ENCODE measurements at places on chromosomes 1 and 21.

DNA sequence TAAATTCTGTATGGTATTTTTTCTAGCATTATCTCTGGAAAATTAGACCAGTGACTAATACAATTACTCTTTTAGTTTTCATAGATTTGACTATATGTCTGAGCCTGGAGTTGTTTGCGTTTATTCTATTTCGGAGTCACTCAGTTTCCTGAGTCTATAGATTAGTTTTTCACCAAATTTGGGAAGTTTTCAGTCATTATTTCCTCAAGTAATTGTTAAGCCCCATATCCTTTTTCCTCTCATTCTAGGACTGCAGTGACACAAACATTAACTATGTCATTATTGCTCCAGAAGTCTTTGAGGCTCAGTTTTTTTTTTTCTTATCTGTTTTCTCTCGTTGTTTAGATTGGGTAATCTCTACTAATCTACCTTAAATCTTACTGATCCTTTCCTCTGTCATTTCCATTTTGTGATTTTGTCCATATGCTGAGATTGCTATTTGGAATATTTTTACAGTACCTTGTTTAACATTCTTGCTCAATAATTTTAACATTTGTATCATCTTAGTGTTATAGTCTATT is 886.2 kb downstream of the LTN1 start:
- DNase-seq, result no peak

GRCh38 chr1:88488237-88488636 is 195.8 kb upstream of the PKN2 start:
- no peak for DNase-seq

DNA sequence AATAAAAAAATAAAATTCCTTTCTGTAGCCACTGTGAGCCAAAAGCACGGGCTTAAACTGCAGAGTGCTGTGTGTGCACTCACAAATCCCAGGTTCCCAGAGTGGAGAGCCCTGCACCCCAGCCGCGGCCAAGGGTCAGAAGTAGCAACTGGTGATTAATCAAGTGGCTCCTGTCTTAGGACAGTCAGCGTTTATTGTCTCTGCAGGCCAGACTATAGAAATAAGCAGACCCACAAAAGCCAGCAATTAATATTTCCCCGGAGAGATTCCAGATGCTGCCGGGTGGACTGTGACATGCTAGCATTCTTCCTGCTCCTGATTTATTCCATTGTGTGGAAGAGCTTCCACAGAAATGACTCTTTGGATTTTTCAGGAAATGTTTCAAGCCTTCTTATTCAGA is 412.2 kb downstream of the KIF26B start:
- no peak for DNase-seq

DNA sequence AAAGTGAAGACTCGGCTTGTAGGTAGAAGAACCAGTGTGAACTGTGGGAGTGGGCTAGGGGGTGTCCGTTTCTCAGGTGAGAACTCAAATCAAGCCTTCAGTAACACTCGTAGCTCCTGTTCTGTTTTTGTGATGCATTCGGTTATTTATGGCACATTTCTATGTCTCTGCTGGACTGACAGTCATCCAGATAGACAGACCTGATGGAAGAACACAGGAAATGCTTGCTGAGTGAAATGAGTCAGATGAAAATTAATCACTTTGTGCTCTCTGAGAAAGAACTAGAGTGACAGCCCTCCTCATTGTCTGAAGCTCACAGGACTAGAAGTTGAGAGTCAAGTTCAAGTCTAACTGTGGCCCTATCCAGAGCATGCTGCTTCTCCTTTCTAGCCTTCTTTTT is 360.1 kb upstream of the PLXNA2 start:
- DNase-seq, result no peak

DNA sequence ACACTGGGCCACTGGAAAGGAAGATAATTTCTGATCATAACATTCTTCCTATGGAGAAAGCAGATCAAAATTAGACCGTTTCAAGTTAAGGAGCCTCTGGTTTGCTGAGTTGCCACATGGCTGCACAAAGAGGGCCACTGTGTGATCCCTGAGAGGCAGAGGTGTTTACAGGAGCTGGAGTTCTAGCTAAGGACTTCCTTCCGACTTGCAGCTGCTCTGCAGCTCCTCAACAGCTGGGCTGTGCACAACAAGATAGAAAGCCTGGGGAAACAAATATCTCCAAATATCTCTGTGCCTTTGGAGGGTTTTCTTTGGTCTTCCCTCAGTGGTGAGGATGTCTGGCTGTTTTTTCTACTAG is 26.8 kb downstream of the GADD45A start:
- DNase-seq, result peak; percentile 50

- no peak for DNase-seq
These were observed 38.1 kb downstream of the RGS2 start for GRCh38 chr1:192846950-192847349.

DNA sequence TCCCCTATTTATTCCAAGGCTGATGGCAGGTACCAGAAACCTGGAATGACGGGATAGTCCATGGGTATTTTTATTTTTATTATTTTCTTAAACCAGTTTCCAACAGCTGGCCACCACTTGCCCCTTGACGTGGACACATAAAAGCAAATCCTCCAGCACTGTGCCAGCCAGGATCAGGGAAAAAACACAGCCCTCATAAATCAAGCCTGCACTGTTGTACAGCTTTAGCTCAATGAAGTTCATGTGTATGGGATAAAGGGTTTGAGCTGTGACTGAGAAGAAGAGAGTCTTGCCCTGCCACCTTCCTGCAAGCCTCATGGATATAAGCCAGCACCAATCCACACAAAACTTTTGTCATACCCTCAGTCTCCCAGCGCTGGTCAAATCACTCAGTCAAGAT is 303.8 kb upstream of the SPAG17 start:
- DNase-seq, result no peak

- no peak for DNase-seq
These were observed 5.7 kb upstream of the FYB2 start for GRCh38 chr1:56824938-56825337.

GRCh38 chr1:81430955-81431623 is 369.6 kb upstream of the ADGRL2 start:
- no peak for DNase-seq

DNA sequence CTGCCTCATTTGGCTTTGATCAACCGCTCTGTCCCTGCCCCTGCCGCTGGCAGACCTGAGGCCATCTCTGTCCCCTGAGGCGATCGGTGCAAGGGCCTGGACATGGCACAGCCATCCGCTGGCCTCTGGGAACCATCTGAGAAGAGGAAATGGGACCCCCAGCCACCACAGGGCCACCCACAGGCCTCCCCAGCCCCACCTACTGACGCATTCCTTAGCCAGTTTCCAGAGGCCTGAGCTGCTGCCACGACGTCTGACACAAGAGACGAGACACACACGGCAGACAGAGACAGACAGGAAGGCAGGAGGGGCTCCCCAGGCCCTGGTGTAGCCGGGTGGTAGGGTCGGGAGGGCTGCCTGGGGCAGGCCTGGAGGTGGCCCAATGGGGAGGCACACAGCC is 37.3 kb upstream of the EDN2 start:
- DNase-seq, result no peak

DNA sequence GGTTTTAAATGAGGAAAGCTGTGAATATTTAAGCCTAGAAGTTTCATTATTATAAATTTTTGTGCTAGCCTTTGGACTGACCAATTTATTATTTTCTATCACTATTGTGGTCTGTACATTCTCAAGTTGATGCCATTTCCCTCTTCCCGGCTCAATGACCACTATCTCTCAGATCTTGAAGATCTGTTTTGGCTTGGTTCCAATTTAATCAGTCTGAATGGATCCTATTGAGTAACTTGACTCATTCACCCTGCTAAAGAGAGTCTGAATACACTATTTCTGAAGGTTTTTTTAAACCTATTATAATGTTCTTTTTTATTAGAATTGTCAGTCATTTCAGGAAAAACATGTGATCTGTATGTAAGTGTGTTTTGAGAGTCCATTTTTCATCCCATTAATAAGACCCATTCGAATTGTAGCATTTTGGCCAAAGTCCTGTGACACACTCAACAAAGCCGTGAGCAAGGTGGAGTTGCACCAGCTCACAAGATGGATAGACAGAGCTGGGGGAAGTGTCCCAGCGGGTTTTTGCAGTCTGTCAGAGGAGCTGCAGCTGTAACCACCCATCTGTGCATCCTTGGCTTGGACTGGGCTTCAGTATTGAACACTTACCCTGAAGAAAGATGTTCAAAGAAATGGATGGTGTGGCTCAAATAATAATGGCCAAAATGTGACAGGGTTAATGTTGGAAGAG is 145.6 kb downstream of the NFIA start:
- no peak for DNase-seq

GRCh38 chr1:245036102-245036501 is 118.7 kb upstream of the KIF26B start:
- no peak for DNase-seq

DNA sequence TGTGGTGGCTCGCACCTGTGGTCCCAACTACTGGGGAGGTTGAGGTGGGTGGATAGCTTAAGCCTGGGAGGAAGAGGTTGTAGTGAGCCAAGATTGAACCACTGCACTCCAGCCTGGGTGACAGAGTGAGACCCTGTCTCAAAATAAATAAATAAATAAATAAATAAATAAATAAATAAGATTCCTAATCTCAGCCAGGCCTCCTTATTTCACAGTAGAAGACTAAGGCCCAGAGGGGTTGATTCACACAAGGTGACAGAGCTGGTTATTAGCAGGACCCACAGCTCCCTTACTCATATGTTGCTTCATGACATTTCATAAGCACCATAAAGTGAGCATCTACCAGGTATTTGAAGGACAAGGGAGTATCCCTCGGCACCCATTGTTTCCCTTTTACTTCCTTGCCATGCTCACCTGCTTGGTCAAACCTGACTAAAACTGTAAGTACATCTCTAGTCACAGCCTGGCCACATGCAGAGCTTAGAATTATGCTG is 32.7 kb downstream of the ALG14 start:
- DNase-seq, result no peak

- no peak for DNase-seq
These were observed 400.7 kb upstream of the DAB1 start for GRCh38 chr1:57824535-57824934.

GRCh38 chr1:67839826-67840225 is 6.6 kb upstream of the GNG12 start:
- no peak for DNase-seq

- DNase-seq, result peak; percentile 48
These were observed 662.5 kb upstream of the USP24 start for GRCh38 chr1:55877437-55878232.

DNA sequence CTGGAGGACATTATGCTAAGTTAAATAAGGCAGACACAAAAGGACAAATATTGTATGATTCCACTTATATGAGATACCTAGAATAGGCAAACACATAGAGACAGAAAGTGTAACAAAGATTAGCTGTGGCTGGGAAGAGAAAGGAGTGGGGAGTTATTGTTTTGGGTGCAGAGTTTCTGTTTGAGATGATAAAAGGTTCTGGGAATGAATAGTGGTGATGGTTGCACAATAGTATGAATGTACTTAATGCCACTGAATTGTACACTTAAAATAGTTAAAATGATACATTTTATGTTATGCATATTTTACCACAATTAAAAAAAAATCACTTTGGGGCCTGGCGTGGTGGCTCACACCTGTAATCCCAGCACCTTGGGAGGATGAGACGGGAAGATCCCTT is 21.2 kb upstream of the ERO1B start:
- no peak for DNase-seq

- DNase-seq, result peak; percentile 29
These were observed 18.9 kb downstream of the LHX4 start for GRCh38 chr1:180248731-180249681.

DNA sequence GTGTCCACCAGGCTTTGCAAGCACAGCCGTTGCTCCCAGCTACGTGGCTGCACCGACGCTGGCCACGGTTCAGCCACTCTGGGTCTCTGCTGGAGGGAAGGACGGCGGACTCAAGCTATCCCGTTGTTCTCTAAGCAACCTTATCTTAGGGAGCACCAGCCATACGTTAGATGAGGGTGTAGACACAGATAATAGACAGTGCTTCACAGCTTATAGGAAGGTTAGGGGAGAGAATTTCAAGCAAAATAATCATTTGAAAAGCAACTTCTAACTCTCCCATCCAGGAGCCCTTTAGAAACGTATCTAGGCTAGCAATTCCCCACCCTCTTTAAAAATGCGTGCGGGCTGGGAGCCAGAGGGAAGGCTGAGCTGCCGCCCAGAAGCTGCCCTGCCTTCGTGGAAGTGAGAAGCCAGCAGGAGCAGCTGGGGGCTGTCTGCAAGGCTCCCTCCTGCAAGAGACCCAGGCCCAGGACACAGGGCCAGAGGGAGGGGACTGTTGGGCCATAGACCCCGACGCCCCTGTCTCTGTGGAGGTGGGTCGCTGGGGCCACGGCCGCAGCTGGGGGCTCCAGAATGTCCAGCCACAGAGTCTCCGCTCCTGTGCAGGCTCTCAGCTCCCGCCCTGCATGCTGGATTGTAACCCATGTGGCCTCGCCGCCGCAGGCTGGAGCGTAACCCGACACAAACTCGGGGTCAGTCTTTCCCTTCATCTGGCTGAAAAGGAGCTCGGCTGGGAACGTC is 31.2 kb upstream of the COL6A2 start:
- no peak for DNase-seq

DNA sequence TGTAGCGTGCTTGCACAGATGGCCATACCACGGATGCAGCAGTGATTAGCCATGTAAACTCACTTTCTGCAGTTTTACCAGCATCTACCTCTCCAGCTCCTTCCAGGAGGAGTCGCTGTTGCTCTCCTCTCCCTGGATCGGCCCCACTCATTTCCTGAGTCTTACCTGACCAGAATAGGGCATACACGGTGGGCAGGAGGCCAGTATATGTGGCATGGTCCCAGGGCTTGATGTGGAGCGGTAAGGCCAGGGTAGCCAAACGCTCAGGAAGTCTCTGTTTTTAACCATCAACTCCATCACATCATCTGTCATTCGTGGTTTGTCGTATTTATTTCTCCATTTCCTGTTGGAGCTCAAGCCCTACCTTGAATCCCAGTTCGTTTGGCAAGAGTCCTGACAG is 163.4 kb upstream of the USP24 start:
- peak; percentile 73 for DNase-seq

- no peak for DNase-seq
These were observed 522.5 kb downstream of the PTPRC start for GRCh38 chr1:199161319-199161680.

DNA sequence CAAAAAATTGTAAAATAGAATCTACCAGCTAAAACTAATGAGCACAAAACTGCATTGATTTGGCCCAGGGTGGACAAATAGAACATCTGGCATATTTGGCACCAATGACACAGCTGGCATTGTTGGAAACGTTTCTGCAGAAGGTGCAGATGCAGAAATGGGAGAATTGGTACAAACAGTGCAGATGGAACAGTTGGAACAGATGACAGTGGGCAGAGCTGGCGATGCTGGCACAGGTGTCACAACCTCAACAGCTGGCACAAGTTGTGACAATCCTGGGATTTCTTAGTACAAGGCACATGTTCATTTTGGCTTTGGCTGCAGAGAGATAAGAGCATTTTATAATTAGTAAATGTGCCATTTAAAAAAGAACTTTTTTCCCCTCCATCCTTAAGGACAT is 91.1 kb upstream of the ZBTB18 start:
- DNase-seq, result no peak

- DNase-seq, result no peak
These were observed 120.7 kb upstream of the SGIP1 start for GRCh38 chr1:66413136-66413837.
